IPS-NIHi11 (cell line): ENCODE measurements at places on chromosomes 3 and 15.

- DNase-seq: no peak
These were observed 18.5 kb downstream of the GORASP1 start for GRCh38 chr3:39088889-39089288.

DNA sequence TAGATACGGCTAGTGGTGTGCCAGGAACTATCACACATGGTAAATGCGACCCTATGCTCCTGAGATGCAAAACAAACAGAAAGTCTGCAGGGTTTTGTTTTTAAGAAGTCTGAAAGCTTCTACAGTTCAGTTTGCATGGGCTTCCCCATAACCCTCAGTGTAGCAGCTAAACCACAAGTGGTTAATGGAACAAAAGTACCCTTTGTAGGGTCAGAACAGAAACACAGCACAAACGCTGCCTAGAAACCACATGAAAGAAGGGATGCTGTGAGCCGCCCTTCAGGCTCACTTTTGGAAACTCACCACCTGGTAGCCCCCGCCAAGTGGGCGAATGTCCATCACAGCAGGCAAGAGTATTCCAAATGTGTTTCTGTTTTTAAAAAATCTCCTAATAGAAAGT lies 46.2 kb downstream of the CTDSPL start:
- DNase-seq: no peak

DNA sequence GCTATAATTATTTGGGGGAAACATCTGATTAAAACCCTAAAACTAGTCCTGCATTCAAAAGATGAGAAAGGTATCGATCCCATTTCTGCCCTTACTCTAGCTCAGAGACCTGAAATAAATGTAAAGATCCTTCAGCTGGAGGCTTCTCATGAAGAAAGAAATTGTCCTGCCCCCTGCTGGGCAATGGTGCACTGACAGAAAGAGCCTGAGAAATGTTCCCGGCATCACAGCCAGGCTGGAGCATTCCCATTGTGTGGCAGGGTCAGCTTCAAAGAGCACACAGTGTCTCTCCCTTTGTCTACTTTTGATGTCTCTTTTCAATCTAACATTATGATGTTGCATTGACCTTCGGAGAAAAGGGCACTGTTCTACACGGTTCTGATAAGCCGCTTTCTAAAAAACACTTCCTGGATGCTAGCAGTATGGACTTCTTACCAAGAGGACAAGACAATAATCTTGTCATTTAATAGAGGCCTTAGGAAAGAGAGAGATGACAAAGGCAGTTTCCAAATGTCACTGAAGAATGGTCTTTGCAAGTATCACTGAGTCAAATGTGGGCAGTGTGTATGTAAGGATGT lies 287.5 kb downstream of the MAGI1 start:
- peak; percentile 69 for DNase-seq

DNA sequence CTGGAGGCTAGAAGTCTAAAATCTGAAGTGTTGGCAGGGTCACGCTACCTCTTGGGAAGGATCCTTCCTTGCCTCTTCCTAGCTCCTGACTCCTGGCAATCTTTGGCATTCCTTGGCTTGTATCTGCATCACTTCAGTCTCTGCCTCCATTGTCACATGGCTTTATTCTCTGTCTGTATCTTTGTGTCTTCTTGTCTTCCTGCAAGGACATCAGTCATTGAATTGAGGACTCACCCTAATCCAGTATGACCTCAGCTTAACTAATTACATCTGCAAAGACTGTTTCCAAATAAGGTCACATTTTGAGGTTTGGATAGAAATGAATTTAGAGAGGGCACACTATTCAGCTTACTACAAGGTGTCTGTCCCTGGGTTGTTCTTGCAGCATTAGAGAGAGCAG lies 31.1 kb upstream of the UTS2B start:
- no peak for DNase-seq

GRCh38 chr3:61299343-61300005 lies 48.2 kb upstream of the FHIT start:
- peak; percentile 33 for DNase-seq

- no peak for DNase-seq
These were observed 127.0 kb upstream of the CD96 start for GRCh38 chr3:111415018-111415417.

DNA sequence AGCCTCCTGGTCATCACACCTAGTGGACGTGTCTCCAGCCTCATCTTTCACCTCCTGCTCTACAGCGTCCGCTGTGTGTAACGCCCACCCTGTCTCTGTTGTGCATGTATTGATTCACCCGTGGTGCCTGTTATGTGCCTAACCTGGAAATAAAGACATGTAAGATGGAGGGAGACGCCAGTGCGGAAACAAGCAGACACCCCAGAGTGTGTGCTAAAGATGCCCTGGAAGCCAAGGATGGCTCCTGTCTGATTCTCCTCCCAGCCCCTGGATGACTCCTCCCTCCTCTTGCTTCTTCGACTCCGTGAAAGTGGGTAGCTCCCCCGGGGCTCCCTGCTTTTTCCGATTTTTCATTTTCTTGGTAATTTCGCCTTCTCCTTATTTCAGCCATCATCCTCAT lies 241.8 kb downstream of the ADAMTS17 start:
- DNase-seq: no peak

- DNase-seq: no peak
These were observed 13.5 kb downstream of the BFSP2 start for GRCh38 chr3:133413161-133414020.

DNA sequence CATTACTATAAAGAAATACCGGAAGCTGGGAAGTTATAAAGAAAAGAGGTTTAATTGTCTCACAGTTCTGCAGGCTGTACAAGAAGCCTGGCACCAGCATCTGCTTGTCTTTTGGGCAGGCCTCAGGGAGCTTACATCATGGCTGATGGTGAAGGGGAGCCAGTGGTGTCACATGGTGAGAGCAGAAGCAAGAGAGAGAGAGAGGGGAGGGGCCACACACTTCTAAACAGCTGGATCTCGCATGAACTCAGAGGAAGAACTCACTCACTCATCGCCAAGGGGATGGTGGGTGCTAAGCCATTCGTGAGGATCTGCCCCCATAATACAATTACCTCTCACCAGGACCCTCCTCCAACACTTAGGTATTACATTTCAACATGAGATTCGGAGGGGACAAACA lies 51.8 kb upstream of the ANKRD34C start:
- no peak for DNase-seq

DNA sequence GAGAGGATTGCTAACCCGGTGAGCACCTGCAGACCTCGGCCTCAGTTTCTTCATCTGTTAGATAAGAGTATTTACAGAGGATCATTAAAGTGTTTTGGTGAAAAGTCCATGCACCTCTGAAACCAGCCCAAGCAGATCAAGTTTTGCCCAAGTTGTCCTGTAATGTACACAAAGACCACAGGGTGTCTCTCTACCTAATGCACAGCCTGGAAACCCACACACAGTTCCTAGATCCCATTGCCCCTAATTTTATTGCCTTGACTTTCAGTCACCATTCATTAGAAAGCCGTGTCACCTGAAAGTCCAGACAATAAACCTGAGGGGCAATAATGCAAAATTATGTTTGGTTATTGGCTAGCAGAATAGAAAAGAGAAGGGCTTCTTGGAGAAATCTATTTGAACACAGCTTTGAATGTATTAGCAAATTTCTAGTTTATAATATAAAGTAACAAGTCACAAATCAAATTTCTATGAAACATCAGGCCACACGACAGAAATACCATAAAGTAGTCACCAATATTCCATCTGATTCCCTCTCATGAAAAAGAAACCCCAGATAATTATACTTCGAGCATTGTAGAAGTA lies 161.3 kb upstream of the SLC2A2 start:
- DNase-seq: peak; percentile 52

DNA sequence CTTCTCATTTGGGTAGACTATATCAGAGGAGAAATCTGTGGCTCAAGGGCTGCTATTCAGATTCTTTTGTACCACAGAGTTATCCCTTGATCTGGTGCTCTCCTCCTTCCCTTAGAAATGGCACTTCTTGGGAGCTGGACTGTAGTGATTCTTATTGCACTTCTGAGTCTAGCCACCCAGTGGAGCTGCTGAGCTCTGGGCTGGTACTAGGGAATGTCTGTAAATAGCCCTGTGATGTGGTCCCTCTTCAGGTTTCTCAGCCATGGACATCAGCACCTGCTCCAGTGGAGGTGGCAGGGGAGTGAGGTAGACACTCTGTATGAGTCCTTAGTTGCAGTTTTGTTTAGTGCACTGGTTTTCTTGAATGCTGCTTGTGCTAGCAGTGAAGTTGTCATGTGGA lies 1292.6 kb downstream of the SI start:
- DNase-seq: peak; percentile 43

- no peak for DNase-seq
These were observed 57.4 kb upstream of the TRAK1 start for GRCh38 chr3:42033741-42034140.

DNA sequence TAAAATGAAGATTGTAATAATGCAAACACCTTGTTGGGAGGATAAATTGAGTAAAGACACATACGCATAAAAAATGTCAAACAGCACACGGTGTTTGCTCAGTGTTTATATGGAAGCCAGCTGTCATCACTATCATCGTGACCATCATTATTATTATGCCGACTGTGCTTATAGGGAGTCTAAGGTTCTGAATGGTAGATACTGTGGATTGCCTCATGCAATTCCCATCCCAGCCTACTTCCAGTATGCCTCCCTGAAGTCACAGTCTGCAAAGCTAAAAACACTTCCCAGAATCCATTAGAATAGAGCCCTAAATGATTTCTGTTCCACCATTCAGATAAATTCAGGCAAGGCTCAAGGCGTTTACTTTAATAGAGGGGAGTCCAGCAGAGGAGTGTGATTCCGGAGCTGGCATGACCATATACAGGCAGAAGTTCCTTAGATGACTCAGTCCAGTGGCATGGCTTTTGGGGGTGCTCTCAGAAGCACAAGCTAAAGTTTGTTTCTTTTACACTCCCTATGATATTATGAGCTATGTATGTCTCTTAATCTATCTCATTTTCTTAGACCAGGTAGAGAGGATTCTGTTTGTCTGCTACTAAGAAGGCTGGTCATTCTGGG lies 148.7 kb downstream of the MEX3B start:
- DNase-seq: no peak

GRCh38 chr3:4356546-4357410 lies 53.6 kb downstream of the SETMAR start:
- DNase-seq: no peak

DNA sequence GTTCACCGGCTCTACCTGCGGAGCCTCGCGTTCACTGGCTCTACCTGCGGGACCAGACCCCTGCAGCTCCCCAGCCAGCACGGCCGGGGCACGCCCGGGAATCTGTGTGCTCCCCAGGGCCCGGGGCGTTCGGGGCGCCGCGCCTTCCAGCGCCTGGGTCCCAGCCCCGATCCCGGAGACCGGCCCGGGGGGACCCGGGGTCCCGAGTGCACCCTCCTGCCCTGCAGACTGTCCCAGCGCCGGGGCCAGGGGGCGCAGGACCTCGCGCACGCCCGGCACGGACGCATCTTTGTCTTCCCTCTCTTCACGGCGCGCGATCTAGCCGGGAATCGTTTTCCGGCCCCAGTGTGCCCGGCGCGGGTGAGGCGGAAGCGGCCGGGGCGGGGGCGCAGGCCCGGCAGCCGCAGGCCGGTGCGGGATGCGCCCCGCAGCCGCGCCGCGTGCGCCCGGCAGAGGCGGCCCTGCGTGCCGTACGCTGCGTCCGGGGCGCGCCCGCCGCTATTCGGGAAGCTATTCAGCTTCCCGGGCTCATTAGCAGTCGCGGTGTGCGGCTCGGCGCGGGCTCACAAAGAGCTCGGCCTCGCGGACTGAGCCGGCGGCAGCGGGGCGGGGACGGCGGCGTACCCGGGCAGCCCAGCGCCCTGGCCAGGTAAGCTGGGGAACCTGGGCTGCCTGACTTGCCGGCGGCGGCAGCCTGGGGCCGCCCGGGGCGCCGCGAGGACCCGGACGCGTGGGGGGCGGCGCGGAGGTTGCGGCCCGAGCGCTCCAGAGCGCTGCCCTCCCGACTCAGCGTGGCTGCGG lies at the start of gene APBA2:
APBA2 (plus strand) TSS at position 345 of the 801 bp plus-strand sequence. CDS start 167,911 bp downstream, outside the sequence.
- DNase-seq: peak; percentile 84

DNA sequence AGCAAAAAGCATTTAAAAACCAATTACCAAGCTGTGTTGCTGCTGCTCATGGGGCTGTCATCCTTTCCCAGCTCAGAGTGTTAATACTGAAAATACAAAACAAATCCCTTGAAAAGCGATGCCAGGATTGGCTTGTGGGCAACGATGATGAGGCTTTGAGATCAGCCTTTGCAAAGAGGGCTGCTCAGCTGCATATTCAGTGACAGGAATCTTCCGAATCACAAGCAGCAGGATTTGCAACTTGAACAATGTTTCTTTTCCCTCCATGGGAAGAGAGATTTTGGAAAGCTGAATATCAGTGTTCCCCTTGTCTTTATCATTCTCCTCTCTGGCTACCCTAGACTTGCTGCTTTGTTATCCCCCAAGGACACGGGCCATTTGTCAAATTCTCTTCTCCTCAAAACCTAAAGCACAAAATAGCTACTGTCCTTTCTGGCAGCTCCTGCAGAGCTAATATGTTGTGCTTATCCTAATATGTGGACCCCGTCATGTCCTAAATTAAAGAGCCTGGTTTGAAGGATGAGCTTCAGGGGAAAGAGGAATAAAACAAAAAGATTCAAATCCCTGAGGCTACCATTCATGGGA lies 375.8 kb downstream of the GAP43 start:
- no peak for DNase-seq

- no peak for DNase-seq
These were observed 246.1 kb downstream of the NFKBIZ start for GRCh38 chr3:102095383-102095782.
